ENCODE measurements at places on chromosomes 2 and 18. TPM values are rescaled to one million over a fixed set of nuclear protein-coding genes. Genes with fewer than 3 reads are reported as not detected.

The XPO1 gene
- 67.0 TPM for polyA plus RNA-seq

- DNase-seq = no peak
Measured at GRCh38 chr18:50578651-50579050, 18.8 kb downstream of the MAPK4 start.

The CD8B2 gene
- 1.8 TPM for polyA plus RNA-seq

DNA sequence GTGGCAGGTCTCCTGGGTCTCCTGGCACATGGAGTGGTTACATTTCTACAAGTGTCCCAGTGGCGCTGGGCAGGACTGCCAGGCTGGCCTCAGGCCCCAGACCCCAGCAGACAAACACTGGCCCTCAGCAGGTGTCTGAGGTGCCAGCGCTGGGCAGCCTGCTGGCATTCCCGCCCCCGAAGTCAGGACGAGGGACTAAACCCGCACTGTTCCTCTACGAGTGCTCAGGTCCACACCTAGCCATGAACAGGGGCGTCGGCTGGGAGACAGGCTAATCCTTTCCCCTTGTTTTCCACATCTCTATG, 12.8 kb downstream of the SNED1 start:
- no peak for DNase-seq

DNA sequence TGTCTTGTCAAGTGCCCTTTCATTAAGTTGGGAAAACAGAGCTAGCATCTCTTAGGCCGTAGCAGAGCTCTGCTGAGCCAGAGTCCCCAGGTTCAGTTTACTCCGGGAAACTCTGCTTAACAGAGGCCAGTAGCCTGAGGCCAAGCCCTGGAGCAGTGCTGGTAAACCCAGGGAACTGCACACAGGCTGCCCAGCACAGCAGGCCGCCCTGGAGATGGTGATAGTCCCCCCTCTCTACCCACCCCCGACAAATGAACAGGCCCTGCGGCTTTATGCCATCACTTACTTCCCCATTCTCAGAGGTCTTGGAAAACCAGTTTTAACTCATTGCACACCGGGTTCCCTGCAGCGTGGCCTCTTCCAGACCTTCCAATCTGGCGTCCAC, 3.5 kb downstream of the CNNM4 start:
- no peak for DNase-seq

DNA sequence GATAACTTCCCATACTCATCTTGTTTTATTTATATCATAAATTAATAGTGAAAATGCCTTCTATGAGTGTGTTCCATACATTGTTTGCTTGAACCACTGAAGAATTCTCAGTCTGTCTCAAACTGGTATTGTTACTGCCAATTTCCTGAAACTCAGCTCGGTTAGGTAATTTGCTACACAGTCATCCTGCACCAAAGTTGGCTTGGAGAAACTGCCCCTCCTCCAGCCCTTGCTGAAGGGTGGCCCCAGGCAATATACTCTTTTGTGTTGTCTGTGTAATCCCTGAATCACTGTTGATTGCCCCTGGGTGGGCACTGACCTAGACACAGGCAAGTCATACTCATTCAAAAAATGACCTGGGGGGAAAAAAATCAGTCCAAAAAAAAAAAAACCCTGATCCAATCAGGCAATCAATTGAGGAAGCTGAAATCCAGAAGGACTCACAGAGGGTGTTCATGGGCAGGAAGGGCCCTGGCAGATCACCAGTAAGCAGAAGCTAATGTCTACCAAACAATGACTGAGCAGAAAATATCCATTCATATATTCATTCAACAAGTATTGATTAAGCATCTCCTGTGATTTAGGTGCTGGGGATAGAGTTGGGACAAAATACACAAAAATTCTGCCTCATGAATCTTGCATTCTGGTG, 3.8 kb upstream of the SESTD1 start:
- no peak for DNase-seq

- no peak for DNase-seq
Measured at GRCh38 chr18:33557706-33558105, 20.3 kb upstream of the ASXL3 start.

DNA sequence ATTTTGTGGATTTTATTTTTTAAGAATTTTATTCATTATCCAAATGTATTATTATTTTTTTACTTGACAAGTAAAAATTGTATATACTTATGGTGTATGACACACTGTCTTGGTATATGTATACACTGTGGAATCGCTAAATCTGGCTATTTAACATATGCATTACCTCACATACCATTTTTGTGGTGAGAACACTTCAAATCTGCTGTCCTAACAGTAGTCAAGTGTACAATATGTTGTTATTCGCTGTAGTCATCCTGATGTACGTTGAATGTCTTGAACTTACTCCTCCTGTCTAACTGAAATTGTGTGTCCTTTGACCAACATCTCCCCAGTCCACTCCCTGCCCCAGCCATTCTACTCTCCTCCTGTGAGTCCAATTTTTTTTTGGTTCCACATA, 153.2 kb upstream of the PTPRM start:
- DNase-seq = no peak

DNA sequence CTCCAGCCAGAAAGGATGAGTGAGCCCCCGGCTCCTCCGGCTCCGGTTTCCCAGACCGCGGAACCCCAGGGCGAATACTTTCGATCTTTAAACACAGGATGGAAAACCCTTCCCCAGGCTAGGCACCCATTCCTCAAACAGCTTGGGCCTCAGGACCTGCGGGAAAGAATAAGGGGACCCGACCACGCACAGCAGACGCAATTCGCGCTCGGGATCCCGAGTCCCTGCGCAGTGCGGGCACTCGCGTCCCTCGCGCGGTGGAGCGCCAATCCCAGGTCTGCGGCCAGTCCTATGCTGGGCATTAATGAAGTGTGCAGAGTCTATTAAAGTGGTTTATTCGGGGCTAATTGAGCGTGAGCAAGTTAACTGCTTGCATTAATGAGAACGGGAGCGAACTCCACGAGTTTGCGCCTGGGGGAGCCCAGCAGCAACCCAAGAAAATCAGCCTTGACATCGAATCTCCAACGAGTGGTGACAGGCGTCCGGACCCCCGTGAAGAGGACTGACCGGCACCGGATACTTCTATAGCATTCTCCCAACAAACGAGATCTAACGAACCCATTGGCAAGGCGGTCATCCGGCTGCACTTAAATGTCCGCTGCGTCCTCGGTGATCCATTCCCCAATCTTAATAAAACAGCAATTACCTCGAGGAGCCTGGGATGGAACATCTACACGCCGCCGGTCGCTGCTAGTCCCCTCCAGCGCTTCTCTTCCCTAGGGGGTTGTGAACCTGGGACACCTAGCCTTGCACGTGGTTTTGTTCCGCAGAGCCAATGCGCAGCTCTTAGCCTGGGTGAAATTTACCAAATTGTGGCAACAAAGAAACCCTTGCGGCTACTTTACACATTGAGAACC, 1.6 kb downstream of the OSR1 start:
- no peak for DNase-seq

GRCh38 chr2:39686456-39686855, 20.7 kb downstream of the TMEM178A start:
- no peak for DNase-seq

- DNase-seq = no peak
Measured at GRCh38 chr2:233009661-233010060, 3.4 kb downstream of the NGEF start.

DNA sequence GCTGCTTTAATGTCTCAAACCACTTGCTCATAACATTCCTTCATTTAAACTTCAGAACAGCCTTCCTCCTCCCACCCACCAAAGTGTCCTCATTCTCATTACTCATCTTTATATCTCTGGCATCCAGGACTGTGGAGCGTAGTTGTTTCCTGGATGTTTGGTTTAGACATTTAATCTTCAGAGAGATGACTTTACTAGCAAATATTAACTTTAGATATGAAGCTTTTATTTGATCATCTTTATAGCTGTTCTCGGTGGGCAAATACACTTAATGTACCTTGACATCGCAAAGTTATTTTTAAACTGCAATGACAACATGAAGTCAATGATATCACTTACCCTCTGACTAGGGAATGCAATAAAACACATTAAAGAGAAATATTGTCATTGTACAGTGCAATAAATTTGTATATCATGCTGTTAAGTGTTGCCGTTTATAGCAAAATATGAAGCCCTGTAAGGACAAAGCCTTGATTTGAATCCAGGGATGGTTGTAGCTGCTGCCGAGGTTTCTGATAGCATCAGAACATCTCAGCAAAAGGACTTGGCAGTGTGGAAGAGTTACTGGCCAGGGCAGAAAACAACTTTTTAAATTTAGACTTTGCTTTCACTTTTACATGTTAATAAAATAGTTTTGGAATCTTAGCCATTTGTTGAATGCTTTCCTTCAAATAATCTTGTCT, 4.6 kb upstream of the LAMA3 start:
- DNase-seq = peak; percentile 43

DNA sequence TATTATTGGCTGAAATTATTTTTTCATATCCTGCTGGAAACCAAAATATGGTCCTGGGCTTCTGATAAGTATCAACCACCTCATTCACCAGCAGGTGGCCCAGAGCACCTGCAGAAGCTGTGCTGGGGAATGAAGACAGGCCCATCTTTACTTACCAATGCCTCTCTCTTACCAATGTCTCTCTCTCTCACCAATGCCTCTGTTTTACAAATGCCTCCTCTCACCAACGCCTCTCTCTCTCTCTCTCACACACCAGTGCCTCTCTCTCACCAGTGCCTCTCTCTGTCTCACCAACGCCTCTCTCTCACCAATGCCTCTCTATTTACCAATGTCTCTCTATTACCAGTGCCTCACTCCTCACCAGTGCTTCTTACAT, 2.3 kb upstream of the MAL start:
- DNase-seq = no peak

DNA sequence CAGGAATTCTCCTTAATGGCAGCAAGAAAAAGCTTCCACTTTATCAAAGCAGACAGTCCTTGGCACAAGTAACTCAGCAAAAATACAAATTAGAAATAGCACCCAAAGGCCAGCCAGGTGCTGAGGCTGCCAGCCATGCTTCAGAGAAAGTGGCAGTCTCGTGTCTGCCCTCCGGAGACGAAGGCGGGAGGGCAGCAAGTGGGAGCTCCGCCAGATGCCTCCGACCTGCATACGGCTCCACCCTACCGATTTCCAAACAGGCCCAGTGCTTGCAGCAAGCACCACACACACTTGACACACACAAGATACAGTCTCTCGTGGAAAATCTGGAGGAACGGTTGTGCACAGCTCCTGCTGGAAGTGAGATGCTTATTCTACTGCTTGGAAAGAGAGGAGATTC, 134.9 kb upstream of the REV1 start:
- no peak for DNase-seq

The LONRF2 gene
- polyA plus RNA-seq = 5.0 TPM

DNA sequence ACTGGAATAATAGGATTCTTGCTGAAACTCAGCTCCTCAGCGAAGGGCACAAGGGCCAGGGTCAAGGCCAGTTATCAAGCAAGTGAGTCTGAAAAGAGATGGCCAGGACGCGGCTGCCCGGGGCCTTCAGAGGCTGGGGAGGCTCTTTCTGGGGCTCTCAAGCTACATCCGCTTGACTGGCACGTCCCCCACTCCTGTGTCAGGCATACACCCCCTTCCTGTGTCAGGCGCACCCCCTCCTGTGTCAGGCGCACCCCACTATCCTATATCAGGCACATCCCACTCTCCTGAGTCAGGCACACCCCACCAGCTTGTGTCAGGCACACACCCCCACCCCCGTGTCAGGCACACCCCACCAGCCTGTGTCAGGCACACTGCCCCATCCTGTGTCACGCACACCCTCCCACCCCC, 91.8 kb downstream of the TPO start:
- DNase-seq = no peak

The SAG gene
- 0.03 TPM for polyA plus RNA-seq

DNA sequence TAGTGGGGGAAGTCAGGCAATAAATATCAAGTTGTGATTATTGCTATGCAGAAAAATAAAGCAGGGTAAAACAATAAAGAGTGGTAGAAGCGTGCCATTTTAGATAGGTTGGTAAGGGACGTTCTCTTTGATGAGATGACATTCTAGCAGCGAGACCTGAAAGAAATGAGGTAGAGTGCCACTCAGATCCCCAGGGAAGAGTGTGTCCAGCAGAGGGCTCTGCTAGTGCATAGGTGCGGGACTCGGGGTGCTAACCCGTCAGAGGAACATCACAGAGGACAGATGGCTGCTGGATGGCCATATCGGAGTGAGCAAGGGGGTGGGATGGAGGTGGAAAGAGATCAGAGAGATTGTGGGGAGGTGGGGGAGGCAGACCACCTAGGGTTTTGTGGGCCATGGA, 16.3 kb upstream of the GTF2A1L start:
- no peak for DNase-seq

GRCh38 chr2:196295005-196295404, 123.6 kb upstream of the STK17B start:
- DNase-seq = no peak

Data from urinary bladder (tissue), 4 donors.